ENCODE measurements at places on chromosomes 13 and 19.
A peak's percentile ranks its signal among the peaks of the same experiment; 100 is the strongest.

- peak; percentile 77 for DNase-seq
Measured at GRCh38 chr13:46721054-46721453, 75.9 kb downstream of the ESD start.

GRCh38 chr13:48404952-48405351 lies 8.0 kb downstream of the LPAR6 start:
- DNase-seq, result peak; percentile 28

GRCh38 chr19:17778251-17778967 lies 16.5 kb upstream of the B3GNT3 start:
- DNase-seq, result no peak

DNA sequence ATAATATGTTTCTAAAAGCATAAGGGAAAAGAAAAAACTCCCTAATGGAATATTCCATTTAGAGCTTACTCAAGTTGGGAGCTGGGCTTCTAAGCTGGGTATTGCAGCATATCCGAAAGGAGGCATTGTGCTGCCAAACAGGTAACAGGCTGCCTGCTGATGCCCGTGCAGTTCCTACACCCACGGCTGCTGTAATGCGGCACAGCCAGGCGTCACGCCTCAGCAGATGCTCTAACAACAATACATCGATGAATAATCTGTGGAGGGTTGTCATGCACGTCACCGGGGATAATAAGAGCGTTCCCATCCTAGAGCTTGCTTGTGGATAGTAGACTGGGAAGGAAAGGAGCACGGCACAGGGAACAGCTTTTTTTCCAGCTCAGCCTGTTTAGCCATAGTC lies 1582.1 kb upstream of the SLC10A2 start:
- no peak for DNase-seq

DNA sequence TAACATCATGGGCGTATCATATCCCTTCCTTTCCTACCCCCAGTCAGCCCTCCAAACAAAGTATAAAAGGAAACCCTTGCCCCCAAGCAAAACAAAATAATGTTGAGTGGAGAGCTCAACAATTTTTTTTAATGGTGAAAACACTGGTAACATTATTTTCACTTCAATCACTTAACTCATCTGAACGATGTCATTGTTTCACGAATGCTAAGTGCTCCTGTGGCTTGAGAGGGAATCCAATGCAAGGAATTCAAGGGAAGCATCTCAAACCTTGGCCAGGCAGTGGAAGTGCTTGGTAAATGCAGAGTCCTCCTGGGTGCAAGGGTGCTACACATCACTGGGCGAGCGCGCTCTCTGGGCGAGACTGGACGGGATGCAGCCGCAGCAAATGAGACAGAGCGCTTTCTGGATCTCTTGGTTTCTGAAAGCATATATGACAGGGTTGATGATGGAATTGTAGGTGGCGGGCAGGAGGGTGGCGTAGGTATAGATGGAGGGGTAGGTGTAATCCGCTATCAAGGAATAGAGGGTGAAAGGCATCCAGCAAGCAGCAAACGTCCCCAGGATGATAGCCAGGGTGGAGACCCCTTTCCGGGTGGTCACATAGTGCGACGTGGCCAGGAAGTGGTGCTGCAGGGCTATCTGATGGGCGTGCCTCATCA lies 2.0 kb downstream of the GPR12 start:
- no peak for DNase-seq

GRCh38 chr19:10124429-10124828 lies 4.7 kb upstream of the EIF3G start:
- no peak for DNase-seq

GRCh38 chr13:44004878-44005277 lies 125.2 kb downstream of the LACC1 start:
- DNase-seq, result peak; percentile 39

DNA sequence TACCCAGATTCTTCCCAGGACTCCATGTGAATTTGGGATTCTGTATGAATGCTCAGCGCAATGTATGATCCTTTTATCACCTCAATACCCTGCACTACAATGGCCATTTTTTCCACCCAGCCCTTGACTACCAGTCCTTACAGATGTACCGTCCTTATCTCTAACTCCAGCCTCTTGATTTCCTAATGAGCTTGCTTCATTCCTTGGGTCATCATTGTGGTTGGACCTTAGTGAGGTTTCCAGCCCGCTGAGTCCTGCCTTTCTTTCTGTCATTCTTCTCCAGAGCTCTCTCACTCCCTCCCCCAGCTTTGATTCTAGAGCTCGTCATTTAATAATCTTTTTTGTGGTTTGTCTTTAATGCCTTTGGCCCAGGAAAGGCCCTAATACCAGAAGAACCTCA lies 438.5 kb downstream of the ZNF536 start:
- no peak for DNase-seq

DNA sequence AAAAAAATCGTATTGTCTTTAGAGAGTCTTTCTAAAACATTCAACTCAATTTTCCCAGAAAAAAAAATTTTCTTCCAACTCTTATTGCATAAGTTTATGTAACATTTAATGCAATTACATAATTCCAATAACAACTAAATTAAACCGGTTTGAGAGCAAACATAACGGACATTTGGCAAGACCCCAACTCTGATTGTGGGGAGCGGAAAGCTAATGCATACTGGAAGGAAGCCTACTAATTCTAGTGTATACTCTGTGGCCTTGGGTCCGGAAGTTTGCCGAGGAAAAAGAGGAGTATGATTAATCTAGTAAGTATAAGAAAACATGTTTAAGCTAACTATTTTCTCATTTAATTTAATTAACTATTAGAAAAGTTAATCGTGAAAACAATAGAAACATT lies 21.3 kb upstream of the MIR17HG start:
- DNase-seq, result no peak

DNA sequence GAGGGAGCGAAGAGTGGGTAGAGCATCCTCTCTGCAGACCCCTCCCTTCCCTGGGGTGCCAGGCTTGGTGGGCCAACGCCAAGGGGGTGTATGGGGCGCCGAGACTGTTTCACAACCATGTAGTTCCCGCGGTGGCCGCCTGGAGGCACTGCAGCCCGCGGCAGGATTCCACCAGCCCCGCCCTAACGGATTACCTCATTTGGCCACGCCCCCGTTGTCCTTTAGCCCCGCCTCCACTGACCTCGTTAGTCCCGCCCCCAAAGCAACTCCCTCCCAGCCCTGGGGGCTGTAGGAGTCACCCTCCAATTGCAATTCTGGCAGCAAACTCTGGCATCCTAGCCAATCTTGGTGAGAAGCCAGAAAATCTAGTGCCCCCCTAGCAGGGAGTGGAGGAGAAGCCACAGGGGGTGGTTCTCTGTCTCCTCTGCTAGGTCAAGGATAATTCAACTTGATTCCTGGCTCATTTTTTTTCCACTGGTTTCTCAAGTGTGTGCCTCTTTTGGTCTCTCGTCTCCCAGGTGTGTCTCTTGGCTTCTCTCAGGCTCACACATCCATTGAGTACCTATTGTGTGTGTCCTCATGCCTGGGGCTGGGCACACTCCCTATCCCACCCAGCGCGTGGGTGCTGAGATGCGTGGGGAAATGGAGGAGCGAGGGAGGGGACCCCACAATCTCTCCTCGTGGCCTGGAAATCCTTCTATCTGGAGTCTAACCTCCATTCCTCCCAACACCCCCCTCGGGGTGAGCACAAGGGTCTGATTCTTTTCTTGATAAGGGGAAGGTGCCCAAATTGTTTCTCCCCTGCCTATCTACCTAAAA lies 2.0 kb downstream of the OLFM2 start:
- peak; percentile 62 for DNase-seq

GRCh38 chr13:100301418-100301817 lies 212.5 kb downstream of the PCCA start:
- DNase-seq, result no peak

GRCh38 chr19:8832132-8833021 lies at the start of the genes MBD3L1 and ZNF558:
MBD3L1 (plus strand) TSS chr19:8832377; CDS start chr19:8842679, 10,302 bp downstream.
ZNF558 (minus strand) TSS chr19:8832304; CDS start chr19:8822659, 9,645 bp downstream.
- DNase-seq, result peak; percentile 97

GRCh38 chr13:43698758-43699157 lies 88.0 kb downstream of the ENOX1 start:
- peak; percentile 61 for DNase-seq

DNA sequence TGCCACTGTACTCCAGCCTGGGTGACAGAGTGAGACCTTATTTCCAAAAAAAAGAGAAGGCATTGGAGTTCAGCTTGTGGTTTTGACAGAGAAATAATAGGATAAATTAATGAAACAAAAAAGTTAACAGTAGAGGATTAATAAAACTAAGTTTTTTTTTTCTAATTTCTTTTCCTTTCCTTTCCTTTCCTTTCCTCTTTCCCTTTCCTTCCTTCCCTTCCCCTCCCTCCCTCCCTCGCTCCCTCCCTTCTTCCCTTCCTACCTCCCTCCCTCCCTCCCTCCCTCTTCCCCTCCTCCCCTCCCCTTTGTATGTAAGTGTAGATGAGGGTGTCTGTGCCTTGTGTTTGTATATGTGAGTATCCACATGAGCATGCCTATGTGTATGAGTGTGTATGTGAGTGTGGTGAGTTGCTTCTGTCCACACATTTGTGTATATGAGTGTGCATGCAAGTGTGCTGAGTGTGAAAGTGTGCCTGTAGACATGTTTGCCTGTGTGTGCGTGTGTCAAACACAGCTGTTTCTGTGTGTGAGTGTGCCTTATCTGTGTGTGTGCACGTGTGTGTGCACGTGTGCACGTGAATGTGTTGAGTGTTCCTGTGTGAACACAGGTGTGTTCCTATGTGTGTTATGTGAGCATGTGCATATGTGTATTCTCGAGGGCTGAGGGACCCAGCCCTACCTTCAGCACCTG lies 12.5 kb upstream of the MZF1 start:
- DNase-seq, result no peak

GRCh38 chr13:66618702-66619101 lies 611.4 kb downstream of the PCDH9 start:
- DNase-seq, result peak; percentile 64

DNA sequence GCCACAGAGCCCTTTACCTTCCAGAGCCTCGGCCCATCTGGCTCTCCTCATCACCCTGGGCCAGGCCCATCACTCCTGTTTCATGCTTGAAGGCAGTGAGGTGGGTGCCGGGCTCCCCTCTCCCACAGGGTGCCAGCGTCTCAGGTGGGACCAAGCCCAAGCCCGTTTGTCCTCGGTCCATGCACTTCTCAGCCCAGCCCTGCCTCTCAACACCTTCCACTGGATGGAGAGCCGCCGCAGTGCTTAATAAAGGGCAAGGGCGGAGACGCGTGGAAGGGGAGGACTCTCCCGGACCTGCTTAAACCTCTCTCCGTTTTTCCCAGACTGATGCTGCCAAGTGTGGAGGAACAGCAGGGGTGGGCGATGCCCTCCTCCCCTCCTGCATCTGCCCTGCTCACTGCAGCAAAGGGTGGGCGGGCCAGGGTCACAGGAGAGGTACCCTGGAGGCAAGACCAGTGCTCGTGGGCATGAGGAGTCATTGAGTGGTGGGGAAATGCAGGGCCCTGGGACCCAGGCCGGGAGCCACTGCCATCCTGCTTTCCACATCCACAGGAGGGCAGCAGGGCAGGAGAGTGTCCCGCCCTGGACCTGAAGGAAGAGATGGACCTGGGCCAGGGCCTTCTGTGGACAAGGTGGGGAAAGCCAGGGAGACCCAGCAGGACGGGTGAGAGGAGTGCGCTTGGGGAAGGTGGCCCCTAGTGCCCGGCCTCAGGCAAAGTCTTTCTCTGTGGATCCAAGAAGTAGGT lies 9.7 kb upstream of the ATP11A start:
- DNase-seq, result no peak

DNA sequence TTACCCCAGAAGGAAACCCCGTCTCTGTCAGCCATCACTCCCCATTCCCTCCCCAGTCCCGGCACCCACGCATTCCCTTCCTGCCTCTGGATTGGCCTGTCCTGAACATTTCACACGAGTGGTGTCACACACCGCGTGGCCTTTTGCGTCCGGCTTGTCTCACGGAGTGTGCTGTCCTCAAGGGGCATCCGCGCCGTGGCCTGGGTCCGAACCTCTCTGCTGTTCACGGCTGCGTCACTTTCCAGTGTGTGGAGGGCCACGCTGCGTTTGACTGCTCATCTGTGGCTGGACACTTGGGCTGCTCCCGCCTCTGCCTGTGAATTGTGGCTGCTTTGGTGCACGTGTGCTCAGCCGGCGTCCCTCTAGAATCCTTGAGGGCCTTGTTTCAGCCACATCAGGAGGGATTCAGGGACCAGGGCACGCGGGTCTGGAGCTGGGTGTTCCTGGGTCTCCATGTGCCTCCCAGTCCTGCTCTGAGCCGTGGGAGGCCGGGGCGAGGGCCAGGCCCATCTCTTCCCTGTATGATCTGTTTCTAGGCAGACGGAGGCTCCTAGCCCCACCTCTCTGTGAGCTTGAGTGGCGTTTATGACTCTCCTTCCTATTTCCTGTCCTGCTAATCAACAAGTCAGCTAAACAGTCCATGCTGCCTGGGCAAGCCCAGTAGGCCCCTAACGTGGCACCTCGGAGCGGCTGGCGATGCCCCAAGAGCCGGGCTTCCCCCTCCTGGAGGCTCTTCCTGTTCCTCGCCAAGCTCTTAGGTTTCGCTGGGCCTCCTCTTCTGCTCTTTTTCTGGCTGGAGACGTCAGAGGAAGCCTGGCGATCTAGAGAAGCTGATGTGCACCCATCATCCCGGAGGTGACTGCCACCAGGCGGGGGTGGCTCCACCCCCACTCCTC lies 8.1 kb downstream of the STK11 start:
- no peak for DNase-seq

GRCh38 chr19:55253842-55254624 lies 4.8 kb downstream of the PPP6R1 start:
- no peak for DNase-seq
